ENCODE measurements at places on chromosomes 1 and 21.

- no peak for DNase-seq
These were observed 24.8 kb upstream of the THEM4 start for GRCh38 chr1:151934048-151934493.

DNA sequence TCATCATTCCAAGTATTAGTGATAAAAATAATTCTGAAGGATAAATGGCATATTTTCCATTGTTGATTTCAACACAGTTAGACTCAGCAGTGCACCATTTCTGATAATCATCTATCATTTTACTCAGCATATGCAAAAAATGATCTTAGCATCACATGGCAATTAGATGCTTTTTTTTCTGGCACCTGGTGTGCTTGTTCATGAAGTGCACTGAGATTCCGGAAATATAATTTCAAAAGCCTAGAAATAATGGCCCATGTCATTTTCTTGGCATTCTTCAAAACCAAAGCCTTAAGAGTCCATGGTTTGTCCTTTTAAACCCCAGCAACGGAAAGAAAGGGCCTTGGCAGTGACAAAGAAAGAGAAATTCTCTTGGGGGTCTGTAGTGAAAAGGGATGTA lies 278.8 kb downstream of the KIF26B start:
- no peak for DNase-seq

- no peak for DNase-seq
These were observed 41.1 kb upstream of the CSF3R start for GRCh38 chr1:36523850-36524249.

GRCh38 chr1:230421481-230421880 lies 4.7 kb downstream of the PGBD5 start:
- no peak for DNase-seq

GRCh38 chr1:214720561-214720960 lies 117.6 kb downstream of the CENPF start:
- DNase-seq, result no peak

DNA sequence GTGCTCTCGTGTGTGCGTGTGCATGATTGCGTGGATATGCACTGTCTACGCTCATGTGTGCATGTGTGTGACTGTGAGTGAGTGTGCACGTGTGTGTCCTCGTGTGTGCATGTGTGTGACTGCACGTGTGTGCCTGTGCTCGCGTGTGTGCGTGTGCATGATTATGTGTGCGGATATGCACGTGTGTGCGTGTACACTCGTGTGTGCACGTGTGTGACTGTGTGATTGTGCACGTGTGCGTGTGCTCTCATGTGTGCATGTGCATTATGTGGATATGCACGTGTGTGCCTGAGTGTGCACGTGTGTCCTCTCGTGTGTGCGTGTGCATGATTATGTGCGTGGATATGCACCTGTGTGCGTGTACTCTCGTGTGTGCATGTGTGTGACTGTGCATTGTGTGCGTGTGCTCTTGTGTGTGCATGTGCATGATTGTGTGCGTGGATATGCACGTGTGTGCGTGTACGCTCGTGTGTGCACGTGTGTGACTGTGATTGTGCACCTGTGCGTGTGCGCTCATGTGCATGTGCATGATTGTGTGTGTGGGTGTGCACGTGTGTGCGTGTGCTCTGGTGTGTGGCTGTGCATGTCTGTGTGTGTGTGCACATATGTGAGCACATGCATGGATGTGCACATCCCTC lies 2.2 kb downstream of the MMEL1 start:
- no peak for DNase-seq

GRCh38 chr1:63276624-63277023 lies 45.7 kb upstream of the FOXD3 start:
- no peak for DNase-seq

- no peak for DNase-seq
These were observed 38.6 kb downstream of the BMP8A start for GRCh38 chr1:39529901-39530535.

- no peak for DNase-seq
These were observed 36.1 kb upstream of the FAM131C start for GRCh38 chr1:16109571-16109970.

GRCh38 chr21:45864436-45864835 lies 117.1 kb upstream of the COL6A1 start:
- DNase-seq, result no peak

DNA sequence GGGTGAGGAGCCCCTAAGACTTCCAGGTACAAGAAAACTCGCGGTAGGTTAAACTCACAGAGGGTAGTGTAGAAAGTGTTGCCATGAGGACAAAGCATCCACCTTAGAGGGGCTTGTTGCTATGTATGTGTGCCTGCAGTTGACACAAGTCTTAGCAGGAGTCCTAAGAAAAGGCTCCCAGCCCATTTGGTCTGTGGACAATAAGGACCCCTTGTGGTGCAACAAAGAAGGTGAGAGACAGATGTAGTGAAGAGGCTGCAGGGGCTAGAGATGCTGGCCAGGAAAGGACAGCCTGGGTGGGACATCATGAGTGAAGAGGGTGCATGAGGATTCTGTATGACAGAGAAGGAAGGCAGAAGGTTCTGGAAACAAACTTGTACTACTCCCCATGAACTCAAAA lies 36.3 kb upstream of the IL10 start:
- DNase-seq, result no peak

- DNase-seq, result no peak
These were observed 100.4 kb downstream of the MRPL37 start for GRCh38 chr1:54300401-54300800.

DNA sequence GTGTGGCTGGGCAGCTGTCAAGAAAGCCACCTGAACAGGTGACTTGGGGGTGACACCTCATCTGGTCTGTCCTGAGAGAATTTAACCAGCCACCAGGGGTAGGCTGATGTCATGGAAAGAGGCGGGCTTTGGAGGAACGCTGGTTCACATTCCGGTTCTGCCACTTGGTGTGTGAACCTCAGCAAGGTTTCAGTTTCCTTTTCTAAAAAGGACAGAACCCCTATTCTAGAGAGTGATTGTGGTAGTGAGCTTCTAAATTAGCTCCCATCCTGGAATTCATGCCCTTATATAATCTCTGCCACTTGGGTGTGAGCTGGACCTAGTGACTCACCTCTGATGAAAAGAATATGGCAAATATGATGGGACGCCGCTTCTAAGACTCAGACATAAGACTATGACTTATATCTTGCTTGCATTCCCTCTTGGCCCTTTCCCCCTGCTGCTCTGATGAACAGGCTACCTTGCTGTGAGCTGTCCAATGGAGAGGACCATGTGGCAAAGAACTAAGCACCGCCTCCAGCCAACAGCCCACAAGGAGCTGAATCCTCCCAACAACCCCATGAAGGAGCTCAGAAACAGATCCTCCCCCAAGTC lies 332.1 kb downstream of the RRAGC start:
- DNase-seq, result no peak

GRCh38 chr1:233497679-233498078 lies 116.2 kb upstream of the KCNK1 start:
- no peak for DNase-seq

DNA sequence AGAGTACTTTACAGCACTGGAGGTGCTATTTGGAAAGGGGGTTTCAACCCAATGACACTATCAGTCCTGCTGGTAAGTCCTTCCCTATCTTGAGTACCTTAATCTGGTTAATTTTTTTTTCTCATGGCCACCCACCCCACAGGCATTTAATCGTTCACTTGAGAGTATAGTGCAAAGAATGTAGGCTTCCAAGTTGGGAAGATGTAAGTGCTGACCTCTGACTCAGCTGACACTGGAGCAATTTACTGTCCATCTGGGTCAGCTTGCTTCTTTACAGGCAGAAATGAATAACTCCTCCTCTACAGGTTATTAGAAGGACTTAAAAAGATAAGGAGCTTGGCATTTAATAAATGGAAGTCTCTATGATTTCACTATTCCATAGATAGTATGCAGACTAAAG lies 89.6 kb downstream of the AK5 start:
- peak; percentile 25 for DNase-seq

DNA sequence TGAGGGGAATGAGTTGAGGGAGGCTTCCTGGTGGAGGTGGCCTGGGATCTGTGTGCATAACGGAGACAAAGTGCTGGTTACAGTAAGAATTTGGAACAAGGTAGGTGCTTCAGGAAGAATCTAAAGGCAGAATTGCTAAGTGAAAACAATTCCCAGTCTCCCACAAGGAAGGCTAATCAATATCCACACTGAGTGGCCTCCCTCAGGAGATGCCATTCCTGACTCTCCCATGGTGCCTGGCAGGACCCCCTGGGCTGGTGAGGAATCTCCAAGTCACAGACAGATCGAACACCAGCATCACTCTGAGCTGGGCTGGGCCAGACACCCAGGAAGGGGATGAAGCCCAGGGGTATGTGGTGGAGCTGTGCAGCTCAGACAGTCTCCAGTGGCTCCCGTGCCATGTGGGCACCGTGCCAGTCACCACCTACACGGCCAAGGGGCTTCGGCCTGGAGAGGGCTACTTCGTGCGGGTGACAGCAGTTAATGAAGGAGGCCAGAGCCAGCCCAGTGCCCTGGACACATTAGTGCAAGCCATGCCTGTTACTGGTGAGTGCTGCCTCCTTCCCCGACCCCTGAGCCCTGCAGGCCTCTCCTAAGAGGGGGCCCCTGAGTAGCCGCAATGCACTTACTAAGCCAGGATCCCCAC lies 30.7 kb downstream of the IGFN1 start:
- no peak for DNase-seq

DNA sequence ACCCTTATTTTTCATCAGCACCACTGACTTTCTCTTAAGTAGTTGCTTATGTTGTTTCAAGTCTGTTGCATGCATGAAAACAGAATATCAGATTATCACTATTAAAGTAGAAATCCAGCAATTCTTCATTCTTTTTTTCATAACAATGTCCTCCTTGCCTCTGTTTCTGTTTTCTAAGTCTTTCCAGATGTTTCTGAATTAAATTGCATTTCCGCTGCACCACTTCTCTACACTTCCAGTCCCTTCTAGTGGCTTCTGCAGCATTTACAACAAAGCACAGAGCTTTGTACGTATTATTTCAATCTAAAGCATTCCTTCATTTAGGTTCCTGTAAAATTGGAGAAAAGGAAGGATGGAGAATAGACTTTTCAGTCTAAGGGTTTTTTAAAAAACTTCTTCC lies 42.4 kb downstream of the PATJ start:
- no peak for DNase-seq
